ENCODE measurements at places on chromosomes 5 and 9. TPM values are rescaled to one million over a fixed set of nuclear protein-coding genes. Genes with fewer than 3 reads are reported as not detected.
A peak's percentile ranks its signal among the peaks of the same experiment; 100 is the strongest.

- peak; percentile 19 for DNase-seq
These were observed 56.0 kb upstream of the FAM174A start for GRCh38 chr5:100479079-100479688.

- DNase-seq, result no peak
These were observed 163.4 kb upstream of the MAP1B start for GRCh38 chr5:71943874-71944273.

Gene NREP
- total RNA-seq, result 90.5 TPM

DNA sequence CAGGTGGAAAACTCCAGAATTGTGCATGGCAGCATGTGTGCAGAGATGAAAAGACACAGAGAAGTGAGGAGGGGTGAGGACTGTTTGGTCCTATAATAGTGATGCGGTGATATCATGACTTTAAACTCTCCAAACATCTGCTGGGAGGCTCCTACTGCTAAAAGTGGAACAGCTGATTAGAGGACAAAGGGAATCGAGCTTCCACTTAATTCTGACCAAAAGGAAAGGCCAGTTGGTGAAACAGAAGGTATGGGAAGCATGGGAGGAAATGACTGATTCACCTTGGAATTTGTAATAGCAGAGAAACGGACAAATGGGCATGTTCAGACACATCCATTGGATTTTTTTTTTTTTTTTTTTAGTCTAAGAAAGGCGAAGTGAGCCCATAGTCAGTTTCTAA, 67.5 kb upstream of the MAMDC2 start:
- DNase-seq, result peak; percentile 99

- DNase-seq, result no peak
These were observed 63.0 kb downstream of the FER start for GRCh38 chr5:108810717-108811116.

GRCh38 chr9:89021154-89021803, 30.0 kb downstream of the S1PR3 start:
- DNase-seq, result peak; percentile 85

DNA sequence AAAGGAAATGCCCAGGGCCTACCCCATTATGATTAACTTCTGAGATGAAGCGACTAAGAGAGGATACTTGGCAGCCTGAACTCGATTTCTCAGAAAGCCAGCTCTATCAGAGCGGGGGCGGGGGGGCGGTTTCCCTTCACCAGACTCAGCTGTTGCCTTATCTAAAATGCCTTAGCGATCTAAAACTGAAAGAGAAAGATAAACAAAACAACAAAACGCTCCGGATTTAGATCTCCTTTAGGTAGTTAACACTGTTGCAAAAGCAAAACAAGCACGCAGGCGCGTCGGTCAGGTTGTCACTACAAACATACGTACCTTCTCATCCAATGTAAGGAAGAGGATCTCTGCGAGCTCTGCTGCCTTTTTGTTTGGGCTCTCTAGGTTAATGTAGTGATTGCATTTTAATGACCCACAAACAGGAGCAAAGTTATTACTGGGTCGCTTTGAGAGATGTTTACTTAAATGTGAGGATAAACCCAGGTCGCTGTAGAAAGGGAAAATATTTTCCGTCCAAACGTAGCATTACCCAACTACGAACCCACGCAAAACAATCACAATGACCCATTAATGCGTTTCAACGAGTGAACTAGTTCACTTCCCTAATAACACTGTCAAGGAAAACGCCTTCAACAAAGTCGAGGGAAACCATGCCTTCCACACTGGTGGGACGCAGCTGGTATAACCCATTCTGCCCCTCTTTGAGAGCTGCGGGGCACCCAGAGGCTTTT, 982 bp downstream of the EPB41L4A start:
- peak; percentile 8 for DNase-seq

DNA sequence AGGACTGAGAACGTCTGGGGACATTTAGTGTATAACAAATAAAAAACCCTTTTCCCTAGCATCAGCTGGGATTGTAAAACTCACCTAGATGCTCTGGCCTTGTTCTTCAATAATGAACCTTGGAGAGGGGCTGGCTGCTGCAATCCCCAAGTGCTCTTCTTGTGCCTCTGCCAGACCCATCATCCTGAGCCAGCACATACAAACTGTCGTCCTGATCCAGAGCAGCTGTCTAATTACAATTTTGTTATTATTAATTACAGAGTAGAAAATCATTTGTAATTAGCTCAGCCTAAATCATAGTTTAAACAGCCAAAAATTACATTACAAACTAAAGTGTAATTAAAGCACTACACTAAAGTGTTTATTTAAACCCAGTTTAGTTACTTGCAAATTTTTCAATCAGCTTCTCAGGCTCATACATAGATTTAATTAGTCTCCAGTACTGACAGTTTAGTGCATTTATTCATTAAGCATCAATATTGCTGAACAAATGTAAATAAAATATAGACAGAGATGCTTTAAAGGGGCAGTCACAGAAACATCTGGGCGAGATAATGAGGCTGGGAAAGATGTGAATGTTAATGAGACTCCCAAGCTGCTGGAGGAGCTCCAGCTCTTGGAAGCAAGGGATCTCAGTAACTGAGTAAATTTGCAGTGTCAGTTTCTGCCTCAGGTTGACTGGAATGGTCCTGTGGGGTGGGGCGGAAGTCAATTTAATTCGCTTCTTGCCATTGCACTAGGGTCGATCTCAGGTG, 632.3 kb upstream of the TLE4 start:
- no peak for DNase-seq

Gene CCDC152
- total RNA-seq, result under 0.01 TPM

DNA sequence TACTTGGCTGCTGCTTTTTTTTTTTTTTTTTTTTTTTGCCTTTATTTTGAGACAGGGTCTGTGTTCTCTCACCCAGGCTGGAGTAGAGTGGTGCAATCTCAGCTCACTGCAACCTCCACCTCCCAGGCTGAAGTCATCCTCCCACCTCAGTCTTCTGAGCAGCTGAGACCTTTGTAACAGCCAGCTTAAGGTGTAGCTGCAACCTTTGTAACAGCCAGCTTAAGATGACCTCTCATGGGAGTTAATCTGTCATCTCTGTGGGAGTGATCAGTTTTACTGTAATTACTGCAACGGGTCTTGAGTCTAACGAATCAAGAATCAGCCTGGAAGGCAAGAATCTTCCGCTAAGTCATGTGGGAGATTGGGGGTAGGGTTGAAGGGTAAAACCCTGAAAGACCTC, 31.6 kb upstream of the SNX2 start:
- DNase-seq, result no peak

DNA sequence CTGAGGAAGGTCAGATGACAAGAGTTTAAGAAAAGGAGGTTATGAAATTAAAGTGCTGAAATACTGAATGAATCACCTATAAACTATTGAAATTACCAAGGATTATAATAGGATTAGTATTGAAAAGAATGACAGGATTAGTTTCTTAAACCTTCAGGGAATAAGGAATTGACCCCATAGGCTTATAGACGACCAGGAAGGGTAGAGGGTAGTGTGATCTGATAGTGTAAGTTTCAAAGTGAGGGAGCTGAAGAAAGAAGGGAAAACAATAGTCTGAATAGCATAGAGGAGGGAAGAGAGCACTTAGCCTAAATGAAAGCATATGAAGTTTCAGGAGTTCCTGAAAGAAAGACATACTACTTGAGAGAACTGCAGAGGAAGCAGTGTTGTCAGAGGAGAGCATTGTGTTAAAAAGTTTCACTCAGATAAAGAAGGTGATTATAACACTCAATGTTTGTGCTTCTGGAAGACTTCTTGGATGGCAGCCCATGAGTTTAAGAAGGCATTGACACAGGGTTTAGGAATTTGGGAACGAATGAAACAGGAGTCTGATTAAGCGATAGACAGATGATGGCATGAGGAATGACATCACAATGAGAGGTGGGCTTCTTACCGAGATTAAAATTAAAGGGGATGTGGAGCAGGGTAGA, 557.9 kb upstream of the GRAMD2B start:
- peak; percentile 20 for DNase-seq

Gene SLC28A3
- 0.13 TPM for total RNA-seq

Gene KIF24
- total RNA-seq, result 5.1 TPM

Gene NEURL1B
- total RNA-seq, result 14.6 TPM

DNA sequence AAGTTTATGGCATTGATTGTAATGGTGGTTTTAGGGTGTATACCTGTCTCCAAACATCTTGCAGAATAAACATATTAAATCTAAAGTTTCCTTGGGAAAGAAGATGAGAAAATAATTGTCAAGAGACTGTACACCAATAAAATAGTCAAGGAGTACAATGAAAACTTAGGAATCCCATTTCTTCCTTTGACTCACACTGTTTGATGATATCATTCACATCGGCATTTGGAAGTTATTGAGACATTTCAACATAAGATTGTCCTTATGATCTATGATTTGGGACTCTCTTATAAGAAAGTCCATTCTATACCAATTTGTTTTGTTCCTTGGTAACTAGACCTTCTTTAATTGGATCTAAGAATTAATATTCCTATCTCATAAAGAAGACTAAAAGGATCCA, 482.7 kb downstream of the RAB3C start:
- peak; percentile 66 for DNase-seq

- DNase-seq, result no peak
These were observed 231.0 kb downstream of the ESM1 start for GRCh38 chr5:54754420-54754819.

Gene HRCT1
- total RNA-seq, result 2.1 TPM

GRCh38 chr9:124841075-124841821, 12.0 kb upstream of the WDR38 start:
- no peak for DNase-seq

DNA sequence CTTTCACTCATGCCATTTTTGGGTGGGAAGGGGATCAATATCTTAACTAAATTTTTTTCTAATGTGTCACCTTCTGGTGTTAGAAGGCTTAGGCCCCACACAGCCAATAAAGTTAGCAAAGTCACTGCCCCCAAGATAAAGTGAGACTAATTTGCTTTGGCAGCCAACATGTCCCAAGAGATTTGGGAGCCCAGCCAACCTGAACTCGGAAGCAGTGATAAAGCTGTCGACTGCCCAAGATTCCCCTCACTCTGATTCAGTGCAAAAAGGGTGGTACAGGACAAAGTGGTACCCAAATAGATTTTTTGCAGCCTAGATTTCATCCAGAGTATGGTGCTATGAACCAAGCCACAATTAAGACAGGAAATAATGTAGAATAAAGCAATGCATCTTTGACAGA, 572.5 kb upstream of the ARRDC3 start:
- no peak for DNase-seq

DNA sequence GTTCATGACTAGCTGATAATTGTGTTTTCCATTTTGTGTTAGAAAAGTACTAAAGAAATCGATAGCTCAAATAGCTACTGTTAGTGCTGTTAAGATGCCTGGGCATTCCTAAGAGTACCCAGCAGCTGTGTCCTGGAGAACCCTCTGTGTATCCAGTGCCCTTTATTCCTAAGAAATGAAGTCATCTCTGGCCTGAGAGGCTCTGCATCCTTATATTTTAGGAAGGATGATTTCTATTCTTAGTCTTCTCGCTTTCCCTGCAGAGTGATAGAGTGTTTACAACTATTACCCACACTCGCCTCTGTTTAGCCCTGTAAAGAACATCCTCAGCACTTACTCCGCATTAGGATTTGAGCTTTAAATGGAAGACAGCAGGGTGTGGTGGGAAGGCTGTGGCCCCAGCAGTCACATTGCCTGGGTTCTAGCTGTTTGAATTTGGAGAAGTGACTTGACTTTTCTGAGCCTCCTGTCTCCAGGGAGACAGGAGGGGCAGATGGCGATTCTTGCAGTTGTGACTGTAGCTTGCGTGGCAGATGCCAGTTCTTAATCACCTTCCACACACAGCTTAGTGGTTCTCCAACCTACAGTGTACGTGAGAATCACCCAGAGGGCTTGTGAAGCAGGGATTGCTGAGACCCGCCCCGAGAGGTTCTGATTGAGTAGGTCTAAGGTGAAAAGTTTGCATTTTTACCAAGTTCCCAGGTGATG, 177.2 kb upstream of the PITX1 start:
- peak; percentile 69 for DNase-seq

GRCh38 chr9:93010056-93010455, 48.4 kb upstream of the SUSD3 start:
- DNase-seq, result no peak

- no peak for DNase-seq
These were observed 78.0 kb downstream of the GABRA1 start for GRCh38 chr5:161925960-161926359.

Gene CNTRL
- total RNA-seq, result 12.8 TPM

Gene UBAC1
- total RNA-seq, result 75.3 TPM

GRCh38 chr5:34692786-34693185, 36.7 kb downstream of the RAI14 start:
- DNase-seq, result no peak

- DNase-seq, result no peak
These were observed 2.4 kb upstream of the UHRF2 start for GRCh38 chr9:6410633-6411032.

- peak; percentile 99 for DNase-seq
These were observed 2.6 kb downstream of the OLFML2A start for GRCh38 chr9:124779368-124780059.

GRCh38 chr5:33736510-33736909, 155.3 kb downstream of the ADAMTS12 start:
- peak; percentile 82 for DNase-seq

DNA sequence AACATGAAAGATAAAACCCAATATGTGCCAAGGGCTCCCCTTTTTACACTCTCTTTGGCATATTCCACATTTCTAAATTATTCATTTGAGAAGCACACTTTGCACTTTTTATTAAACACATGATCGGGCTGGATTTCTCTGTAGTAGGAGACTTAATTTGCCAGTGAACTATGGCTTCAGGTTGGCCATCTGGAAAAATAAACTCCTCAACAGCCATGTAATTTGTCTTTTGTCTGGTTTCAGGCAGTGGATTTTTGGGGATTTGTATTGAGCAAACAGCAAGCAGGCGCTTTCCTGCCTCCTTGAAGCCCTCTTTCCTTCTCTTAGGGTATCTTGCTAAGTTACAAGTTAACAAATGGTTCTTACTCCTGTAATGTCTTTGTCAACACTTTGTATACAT, 73.0 kb upstream of the DMRTA1 start:
- no peak for DNase-seq

Gene PTGES
- total RNA-seq, result 0.34 TPM

DNA sequence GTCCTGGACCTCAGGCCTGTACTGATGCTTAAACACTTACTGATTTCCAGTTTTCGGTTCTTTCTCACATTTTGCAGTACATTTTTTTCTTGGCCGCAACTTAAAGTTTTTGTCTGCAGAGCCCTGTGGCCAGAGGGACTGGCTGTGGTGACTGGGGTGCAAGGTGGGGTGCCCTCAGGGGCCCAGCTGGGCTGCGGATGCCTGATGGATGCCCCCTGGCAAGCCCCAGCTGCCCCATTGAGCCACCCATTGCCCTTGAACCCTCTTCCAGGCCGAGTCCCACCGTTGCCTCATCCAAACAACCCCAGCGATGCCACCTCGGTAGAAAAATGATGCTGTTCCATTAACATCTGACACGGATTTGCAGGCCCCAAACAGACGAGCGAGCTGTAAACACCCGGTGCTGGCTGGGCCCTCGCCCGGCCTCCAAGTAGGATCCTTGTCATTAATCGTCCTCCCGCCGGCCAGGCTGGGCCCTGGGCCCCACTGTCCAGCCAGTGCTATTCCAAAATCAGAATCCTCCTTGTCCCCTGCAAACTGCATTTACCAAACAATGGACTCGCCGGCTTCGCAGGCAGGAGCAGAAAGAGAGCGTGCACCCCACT, 107.9 kb downstream of the PHF2 start:
- DNase-seq, result no peak

GRCh38 chr5:175517824-175518450, 39.6 kb downstream of the SFXN1 start:
- DNase-seq, result peak; percentile 61

Gene PCDHB8
- 9.6 TPM for total RNA-seq

Gene HTR1A
- not detected for total RNA-seq
